Caco-2 (cell line): ENCODE measurements at places on chromosomes 12 and 14.

- H3K27me3 ChIP-seq: no peaks in the 10 kb centered on the region
- DNase-seq: no peak
- no peak overlapping the region for H3K4me3 ChIP-seq
- H3K4me1 ChIP-seq: no peaks in the 10 kb centered on the region
These were observed 234.0 kb downstream of the SYT1 start for GRCh38 chr12:79098530-79098929.

GRCh38 chr12:70321191-70321590, 44.9 kb upstream of the KCNMB4 start:
- H3K27ac ChIP-seq: no peak overlapping the region
- no peaks in the 10 kb centered on the region for H3K36me3 ChIP-seq
- no peak for DNase-seq

- no peaks in the 10 kb centered on the region for H3K36me3 ChIP-seq
- H3K4me1 ChIP-seq: peaks cover 8% of the 10 kb centered on the region; the same call in 1 of the 2 replicates
- H3K27ac ChIP-seq: no peak overlapping the region
- no peak for DNase-seq
- H3K27me3 ChIP-seq: no peaks in the 10 kb centered on the region
These were observed 79.4 kb upstream of the BCL11B start for GRCh38 chr14:99351166-99352007.

- peak within 1 kb of the TSS; percentile 92 for H3K4me3 ChIP-seq
- peak within 1 kb of the TSS; percentile 99 for H3K27ac ChIP-seq
- no peaks in the 10 kb centered on the region for H3K4me1 ChIP-seq
These were observed at the start of the genes FOXA1 and TTC6 for GRCh38 chr14:37594971-37595808. Gene FOXA1 (minus strand): TSS chr14:37595249. CDS start chr14:37594972, 277 bp downstream. Gene TTC6 (plus strand): TSS chr14:37595629. CDS start chr14:37622065, 26,436 bp downstream.

GRCh38 chr12:70443062-70443673, 77.1 kb downstream of the KCNMB4 start:
- no peak overlapping the region for H3K4me3 ChIP-seq
- no peaks in the 10 kb centered on the region for H3K36me3 ChIP-seq
- no peak overlapping the region for H3K27ac ChIP-seq

DNA sequence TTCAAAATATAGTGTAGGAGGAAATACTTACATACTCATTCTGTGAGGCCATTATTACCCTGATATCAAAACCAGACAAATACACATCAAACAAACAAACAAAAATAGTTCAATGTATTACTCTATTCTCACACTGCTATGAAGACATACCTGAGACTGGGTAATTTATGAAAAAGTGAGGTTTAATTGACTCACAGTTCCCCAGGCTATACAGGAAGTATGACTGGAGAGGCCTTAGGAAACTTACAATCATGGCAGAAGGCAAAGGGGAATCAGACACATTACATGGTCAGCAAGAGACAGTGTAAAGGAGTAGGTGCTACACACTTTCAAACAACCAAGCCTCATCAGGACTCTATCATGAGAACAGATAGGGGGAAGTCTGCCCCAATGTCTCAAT, 1023.2 kb downstream of the TMTC2 start:
- no peak for DNase-seq
- no peaks in the 10 kb centered on the region for H3K4me1 ChIP-seq
- no peaks in the 10 kb centered on the region for H3K27me3 ChIP-seq
- no peak overlapping the region for H3K27ac ChIP-seq
- no peaks in the 10 kb centered on the region for H3K36me3 ChIP-seq

- DNase-seq: no peak
- no peak overlapping the region for H3K4me3 ChIP-seq
- peaks cover 27% of the 10 kb centered on the region for H3K4me1 ChIP-seq
- no peak overlapping the region for H3K27ac ChIP-seq
These were observed 13.3 kb upstream of the TBX3 start for GRCh38 chr12:114697243-114697716.

DNA sequence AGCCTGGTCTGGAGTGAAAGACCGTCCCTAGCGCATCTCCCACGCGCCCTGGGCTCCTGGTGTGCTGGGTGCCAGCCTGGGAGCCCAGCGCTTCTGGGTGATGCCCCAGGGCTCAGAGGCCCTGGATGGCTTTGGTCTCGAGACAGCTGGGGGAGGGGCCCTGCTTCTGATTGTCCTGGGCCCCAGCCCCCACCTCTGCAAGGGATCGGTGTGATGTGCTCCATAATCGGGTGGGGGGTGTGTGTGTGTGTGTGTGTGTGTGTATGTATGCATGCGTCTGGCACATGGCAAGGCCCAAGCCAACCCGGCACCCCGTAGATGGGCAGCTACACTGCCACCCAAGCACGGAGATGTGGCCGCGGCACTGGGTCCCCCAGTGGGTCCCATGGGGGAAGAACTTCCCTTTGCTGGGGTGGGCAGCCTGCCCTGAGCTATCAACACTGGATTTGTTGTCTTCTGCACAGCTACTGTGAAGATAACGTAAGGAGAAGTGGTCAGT, 3.1 kb downstream of the ZBTB42 start:
- H3K27ac ChIP-seq: no peak overlapping the region
- H3K27me3 ChIP-seq: no peaks in the 10 kb centered on the region
- no peaks in the 10 kb centered on the region for H3K36me3 ChIP-seq
- H3K4me1 ChIP-seq: peaks cover 16% of the 10 kb centered on the region
- no peak overlapping the region for H3K4me3 ChIP-seq

DNA sequence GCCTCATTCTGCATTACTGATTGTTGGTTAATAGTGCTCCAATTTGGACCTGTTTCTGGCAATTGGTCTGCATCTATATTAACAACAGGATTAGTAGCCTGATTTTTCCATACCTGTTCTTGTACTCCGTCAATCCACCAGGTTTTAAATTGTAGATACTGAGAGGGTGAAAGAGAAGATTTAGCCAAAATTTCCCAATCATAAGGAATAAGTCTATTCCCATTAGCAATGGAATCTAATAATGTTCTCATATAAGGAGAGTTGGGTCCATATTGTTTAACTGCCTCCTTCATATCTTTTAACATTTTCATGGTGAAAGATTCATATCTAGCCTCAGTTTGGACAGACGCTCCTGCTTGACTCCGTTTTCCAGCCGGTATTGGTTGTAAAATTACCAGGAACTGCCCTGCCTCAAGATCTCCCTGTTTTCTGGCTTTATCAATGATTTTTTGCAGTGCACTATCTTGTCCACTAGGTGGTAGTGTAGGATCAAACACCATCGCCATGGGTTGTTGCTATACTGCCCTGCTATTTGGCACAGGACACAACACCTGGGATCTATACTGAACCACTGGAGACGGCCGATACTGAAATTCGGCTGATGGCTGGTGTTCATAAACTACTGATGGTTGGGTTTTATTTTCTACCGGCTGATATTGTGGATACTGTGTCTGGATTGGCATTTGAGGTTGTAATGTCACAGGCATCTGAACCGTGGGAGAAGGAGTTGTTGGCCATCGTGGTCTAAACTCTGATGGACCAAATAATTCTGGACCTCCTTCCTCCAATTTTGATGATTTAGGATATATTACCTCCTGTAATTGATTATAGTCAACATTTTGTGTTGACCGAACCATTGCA, 25.2 kb downstream of the DHRS4L2 start:
- no peak overlapping the region for H3K4me3 ChIP-seq
- no peak overlapping the region for H3K27ac ChIP-seq
- no peaks in the 10 kb centered on the region for H3K36me3 ChIP-seq
- peak; percentile 77 for DNase-seq
- H3K27me3 ChIP-seq: no peaks in the 10 kb centered on the region

- H3K27me3 ChIP-seq: no peaks in the 10 kb centered on the region
- peaks cover 14% of the 10 kb centered on the region for H3K4me1 ChIP-seq
These were observed 53.2 kb downstream of the RPAP3 start for GRCh38 chr12:47652521-47653234.

- no peaks in the 10 kb centered on the region for H3K4me1 ChIP-seq
- H3K4me3 ChIP-seq: no peak overlapping the region
- H3K36me3 ChIP-seq: no peaks in the 10 kb centered on the region
- H3K27me3 ChIP-seq: no peaks in the 10 kb centered on the region
- no peak for DNase-seq
These were observed 98.0 kb downstream of the KCNH5 start for GRCh38 chr14:62947301-62947700.

GRCh38 chr12:42255866-42256261, 17.8 kb upstream of the YAF2 start:
- no peak for DNase-seq
- no peaks in the 10 kb centered on the region for H3K36me3 ChIP-seq
- H3K4me3 ChIP-seq: no peak overlapping the region
- no peaks in the 10 kb centered on the region for H3K4me1 ChIP-seq
- no peak overlapping the region for H3K27ac ChIP-seq

- H3K4me3 ChIP-seq: no peak overlapping the region
- peaks cover 8% of the 10 kb centered on the region; the same call in 1 of the 2 replicates for H3K4me1 ChIP-seq
- peak; percentile 28 for DNase-seq
- H3K27ac ChIP-seq: no peak overlapping the region
These were observed 6.5 kb upstream of the WASHC4 start for GRCh38 chr12:105100998-105101397.

- H3K4me1 ChIP-seq: peaks cover 11% of the 10 kb centered on the region
- H3K27me3 ChIP-seq: no peaks in the 10 kb centered on the region
- H3K36me3 ChIP-seq: no peaks in the 10 kb centered on the region
- no peak overlapping the region for H3K27ac ChIP-seq
These were observed 152.1 kb downstream of the SRGAP1 start for GRCh38 chr12:63996556-63996955.

GRCh38 chr12:1919763-1920162, 1.3 kb upstream of the CACNA2D4 start:
- no peak for DNase-seq
- H3K4me3 ChIP-seq: no peak overlapping the region
- no peaks in the 10 kb centered on the region for H3K36me3 ChIP-seq
- no peak overlapping the region for H3K27ac ChIP-seq

- no peaks in the 10 kb centered on the region for H3K4me1 ChIP-seq
- H3K27ac ChIP-seq: peak overlapping the region; percentile 18
- H3K27me3 ChIP-seq: no peaks in the 10 kb centered on the region
- no peak for DNase-seq
These were observed 92.7 kb downstream of the B4GALNT3 start for GRCh38 chr12:552466-552865.

DNA sequence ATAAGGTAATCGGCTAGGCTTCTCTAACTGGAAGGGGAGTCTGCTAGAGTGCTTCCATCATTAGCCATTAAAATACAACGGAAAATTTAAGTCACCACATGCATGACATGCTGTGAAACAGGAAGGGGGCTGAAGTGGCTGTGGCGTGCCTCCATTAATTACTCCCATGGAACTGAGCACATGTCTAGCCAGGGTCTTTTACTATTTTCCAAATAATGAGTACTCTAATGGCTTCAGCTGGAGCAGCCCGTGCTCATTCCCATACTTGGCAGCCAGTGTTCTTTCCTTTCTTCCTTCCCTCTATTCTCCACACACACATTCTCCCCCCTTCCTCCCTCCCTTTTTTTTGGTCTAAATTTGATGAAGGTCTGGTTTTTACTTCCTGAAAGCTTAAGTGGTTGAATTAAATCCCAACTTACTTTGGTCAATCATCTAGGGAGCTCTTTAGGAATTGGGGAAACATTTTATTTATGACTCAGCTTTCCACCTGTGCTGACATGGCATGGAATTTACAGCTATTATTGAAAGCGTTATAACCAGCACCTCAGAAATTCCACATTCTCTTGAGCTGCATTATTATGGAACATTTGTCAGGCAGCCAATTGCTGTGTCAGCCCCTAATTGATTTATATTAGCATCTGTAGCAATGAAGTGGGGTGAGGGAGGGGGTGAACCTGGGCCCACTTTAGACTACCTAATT, 72.3 kb downstream of the LRIG3 start:
- H3K36me3 ChIP-seq: no peaks in the 10 kb centered on the region
- H3K4me3 ChIP-seq: no peak overlapping the region
- H3K27ac ChIP-seq: no peak overlapping the region

DNA sequence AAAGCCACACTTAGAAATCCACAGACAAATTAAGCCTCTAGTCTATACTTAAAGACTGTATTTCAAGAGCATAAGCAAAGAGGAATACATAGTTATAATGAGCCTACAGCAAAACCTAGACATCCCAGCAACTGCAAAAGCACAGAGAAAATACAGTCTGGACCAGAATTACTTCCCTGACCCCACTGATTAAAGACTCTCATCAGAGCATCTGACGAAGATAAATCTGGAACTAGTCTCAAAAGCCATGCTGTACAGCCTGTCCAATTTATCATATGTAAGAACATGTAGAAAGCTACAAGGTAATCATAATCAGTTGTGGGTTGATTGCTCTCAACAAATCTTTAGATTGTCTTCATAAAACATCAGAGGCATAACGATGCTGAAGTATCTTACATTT, 285.1 kb upstream of the CAND1 start:
- no peak overlapping the region for H3K4me3 ChIP-seq
- H3K4me1 ChIP-seq: no peaks in the 10 kb centered on the region
- no peak for DNase-seq
- H3K27ac ChIP-seq: no peak overlapping the region

DNA sequence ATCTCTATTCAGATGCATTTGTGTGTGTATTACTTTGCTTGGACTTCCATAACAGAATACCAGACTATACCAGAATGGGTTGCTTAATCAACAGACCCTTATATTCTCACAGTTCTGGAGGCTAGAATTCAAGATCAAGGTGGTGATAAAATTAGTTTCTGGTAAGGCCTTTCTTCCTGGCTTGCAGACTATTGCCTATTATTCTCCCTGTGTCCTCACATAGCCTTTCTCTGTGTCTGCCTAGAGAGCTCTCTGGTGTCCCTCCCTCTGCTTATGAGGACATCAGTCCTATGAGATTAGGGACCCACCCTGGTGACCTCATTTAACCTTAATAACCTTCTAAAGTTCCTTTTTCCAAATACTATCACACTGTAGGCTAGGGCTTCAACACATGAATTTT, 106.0 kb downstream of the FAR2 start:
- H3K36me3 ChIP-seq: no peaks in the 10 kb centered on the region
- H3K27ac ChIP-seq: no peak overlapping the region
- H3K4me3 ChIP-seq: no peak overlapping the region
- H3K4me1 ChIP-seq: no peaks in the 10 kb centered on the region

DNA sequence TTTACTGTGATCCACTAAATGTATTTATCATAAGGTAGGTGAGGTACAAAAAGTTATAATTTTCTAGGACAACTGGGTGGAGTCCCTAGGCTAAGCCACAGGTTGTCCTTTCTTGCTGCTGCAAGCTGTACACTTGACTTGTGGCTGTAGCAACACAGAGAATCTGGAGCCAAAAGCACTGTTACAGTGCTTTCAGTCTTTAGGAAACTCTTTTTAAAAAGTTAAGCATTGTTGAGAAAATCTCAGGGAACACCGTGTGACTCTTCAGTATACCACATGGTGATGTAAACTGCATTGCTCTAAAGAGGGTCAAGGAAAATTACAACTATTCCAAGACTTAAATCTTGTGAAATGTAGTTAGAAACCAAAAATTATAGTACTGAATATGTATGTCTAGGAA, 11.4 kb downstream of the SLC15A5 start:
- no peaks in the 10 kb centered on the region for H3K27me3 ChIP-seq
- H3K27ac ChIP-seq: no peak overlapping the region
- no peak for DNase-seq
- no peaks in the 10 kb centered on the region for H3K36me3 ChIP-seq
- H3K4me1 ChIP-seq: no peaks in the 10 kb centered on the region

- no peak overlapping the region for H3K4me3 ChIP-seq
- no peaks in the 10 kb centered on the region for H3K27me3 ChIP-seq
- no peak overlapping the region for H3K27ac ChIP-seq
- H3K4me1 ChIP-seq: no peaks in the 10 kb centered on the region
- H3K36me3 ChIP-seq: no peaks in the 10 kb centered on the region
These were observed 44.0 kb downstream of the LRRC74A start for GRCh38 chr14:76870166-76870565.

- no peak overlapping the region for H3K4me3 ChIP-seq
- no peaks in the 10 kb centered on the region for H3K27me3 ChIP-seq
- H3K4me1 ChIP-seq: no peaks in the 10 kb centered on the region
- no peak overlapping the region for H3K27ac ChIP-seq
These were observed 354.4 kb upstream of the FLRT2 start for GRCh38 chr14:85175556-85175955.

- H3K27me3 ChIP-seq: no peaks in the 10 kb centered on the region
- no peak for DNase-seq
- H3K36me3 ChIP-seq: no peaks in the 10 kb centered on the region
- H3K4me1 ChIP-seq: no peaks in the 10 kb centered on the region
These were observed 1058.4 kb downstream of the LRFN5 start for GRCh38 chr14:42665083-42665482.
